ENCODE measurements at places on chromosomes 11 and 22.

DNA sequence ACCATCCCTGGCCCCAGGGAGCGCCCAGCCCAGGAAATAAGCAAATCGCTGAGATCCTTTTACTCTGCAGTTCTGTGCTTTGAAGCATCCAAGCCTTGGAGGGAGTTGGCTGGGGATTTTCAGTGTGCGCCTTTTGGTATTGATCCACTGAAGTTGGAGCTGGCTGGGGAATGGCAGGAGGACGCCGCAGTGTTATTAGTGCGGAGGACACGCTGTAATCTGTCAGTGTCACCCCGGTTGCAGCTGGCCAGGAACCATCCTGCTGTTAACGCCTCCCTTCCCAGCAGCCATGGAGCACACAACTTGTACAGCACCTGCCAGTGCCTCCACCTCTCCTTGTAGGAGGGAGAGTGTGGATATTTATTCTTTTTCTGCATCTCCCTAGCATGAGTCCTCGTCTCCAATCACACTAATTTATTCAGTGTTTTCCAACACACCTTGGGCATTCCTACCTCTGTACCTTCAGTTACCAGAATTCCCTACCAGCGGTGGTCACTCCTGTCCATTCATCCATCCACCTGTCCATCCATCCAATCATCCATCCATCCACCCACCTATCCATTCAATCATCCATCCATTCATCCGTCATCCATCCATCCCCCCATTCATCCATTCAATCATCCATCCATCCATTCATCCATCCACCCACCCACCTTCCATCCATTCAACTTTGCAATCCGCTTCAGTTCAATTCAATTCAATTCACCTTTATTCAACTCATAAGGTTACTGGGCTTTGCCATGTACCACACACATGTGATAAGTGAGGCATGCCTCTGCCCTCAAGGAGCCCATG, 21.9 kb upstream of the EIF3D start:
- DNase-seq = no peak

DNA sequence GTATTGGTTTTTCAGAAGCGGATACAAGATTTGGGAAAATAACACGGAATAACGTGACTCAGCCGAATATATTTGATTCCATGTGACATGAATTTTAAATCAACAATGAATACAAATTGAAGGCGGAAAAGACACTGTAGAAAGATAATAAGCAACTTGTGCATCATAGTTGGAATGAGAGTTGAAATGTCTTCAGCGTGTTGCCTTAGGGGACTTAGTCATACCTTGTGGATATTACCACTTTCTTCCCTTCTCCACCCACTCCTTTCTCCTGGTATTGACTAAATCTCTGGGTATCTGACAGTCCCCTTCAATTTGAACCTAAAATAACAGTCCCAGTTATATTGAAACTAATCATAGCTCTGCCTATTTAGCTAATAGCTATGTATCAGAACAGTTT, 2373.1 kb upstream of the RAG2 start:
- DNase-seq = no peak

GRCh38 chr11:67178878-67179277, 59.8 kb downstream of the KDM2A start:
- no peak for DNase-seq

DNA sequence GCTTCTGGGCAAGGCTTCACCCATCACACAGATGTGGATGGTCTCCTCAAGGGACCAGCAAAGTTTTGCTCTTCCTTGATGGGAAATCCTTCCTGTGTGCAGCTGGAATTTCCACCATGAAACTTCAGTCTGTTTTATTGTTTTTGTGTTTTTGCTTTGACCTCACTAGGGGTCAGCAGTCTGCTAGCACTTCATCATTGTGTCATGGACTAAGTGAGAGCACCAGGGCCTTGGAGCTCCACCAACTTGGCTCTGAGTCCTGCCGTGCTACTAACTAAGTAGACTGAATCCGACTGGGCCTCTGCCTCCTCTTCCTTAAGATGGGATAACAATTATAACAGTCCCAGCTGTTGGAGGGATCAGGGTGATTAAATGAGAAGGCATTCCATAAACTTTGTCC, 305.8 kb upstream of the NCAM1 start:
- peak; percentile 68 for DNase-seq

- DNase-seq = no peak
Measured at GRCh38 chr22:29541845-29542244, 11.7 kb downstream of the THOC5 start.

DNA sequence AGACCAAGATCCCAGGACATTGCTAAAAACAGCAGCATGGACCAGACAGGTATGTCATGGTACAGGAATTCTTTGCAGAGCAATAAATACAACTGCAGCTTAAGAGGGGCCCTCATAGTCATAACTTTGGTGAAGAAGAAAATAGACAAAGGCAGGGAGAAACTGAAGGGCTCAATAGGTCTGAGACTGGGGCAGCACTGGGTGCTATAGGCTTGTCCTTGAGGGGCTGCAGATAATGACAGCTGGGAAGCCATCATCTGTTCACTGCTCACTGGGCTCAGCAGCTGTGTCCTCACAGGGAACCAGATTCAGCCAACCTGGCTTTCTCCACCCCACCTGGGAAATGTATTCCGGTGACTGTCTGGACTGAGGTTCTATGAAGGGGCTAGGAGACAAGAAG, 68.4 kb downstream of the ZNF280B start:
- no peak for DNase-seq

GRCh38 chr11:15119826-15120225, 5.1 kb downstream of the INSC start:
- no peak for DNase-seq

DNA sequence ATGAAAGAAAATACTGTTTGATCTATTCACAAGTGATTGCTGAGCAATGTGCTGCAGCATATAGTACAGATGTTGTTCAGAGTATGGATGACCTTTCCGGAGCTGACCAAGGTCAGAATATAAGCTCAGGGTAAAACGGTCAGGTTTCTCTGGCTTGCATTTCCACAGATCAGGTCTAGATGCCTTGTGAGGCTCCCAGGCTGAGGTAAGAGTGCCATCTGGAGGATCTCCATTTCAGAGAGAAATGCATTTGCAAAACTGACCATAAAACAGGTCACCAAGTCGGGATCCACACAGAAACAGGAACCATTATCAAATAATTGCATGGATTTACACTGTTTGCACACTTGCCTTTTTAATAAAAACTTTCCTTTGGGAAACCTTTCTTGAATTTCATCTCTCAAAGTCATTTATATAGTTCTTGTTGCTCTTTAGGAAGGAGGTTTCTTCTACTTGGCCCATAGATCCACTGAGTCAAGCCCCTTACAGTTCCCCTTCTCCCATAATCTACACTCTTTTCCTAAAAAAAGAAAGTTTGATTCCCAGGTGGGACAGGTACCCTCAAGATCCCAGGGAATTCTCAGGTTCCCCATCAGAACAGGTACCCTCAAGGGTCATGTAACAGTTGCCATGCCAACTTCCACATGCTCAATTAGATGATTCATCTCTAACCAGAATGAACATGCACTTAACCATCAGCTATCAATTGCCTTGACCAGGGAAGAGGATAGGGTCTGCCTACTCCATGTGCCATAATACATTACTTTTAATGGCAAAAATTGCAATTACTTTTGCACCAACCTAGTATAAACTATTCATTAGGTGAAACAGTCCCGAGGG, 25.0 kb upstream of the TMPRSS5 start:
- DNase-seq = no peak

DNA sequence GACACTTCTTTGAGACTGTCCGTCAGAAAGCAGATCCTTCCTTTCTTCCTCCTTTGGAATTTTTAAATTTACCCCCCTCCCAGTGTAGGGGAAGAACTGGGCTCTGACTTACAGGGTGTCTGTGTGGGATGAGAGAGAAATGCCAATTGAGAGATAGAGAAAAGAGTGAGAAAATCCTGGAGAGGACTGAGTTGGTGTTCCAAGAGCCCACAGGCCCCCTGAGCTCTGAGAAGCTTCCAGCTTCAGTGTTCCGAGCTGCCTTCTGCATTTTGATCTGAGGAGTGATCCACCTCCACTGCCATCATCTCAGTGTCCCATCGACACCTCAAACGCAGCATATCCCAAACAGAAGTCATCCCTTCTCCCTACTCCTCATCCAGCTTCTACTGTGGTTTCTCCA, 70.7 kb upstream of the GRK3 start:
- DNase-seq = no peak

DNA sequence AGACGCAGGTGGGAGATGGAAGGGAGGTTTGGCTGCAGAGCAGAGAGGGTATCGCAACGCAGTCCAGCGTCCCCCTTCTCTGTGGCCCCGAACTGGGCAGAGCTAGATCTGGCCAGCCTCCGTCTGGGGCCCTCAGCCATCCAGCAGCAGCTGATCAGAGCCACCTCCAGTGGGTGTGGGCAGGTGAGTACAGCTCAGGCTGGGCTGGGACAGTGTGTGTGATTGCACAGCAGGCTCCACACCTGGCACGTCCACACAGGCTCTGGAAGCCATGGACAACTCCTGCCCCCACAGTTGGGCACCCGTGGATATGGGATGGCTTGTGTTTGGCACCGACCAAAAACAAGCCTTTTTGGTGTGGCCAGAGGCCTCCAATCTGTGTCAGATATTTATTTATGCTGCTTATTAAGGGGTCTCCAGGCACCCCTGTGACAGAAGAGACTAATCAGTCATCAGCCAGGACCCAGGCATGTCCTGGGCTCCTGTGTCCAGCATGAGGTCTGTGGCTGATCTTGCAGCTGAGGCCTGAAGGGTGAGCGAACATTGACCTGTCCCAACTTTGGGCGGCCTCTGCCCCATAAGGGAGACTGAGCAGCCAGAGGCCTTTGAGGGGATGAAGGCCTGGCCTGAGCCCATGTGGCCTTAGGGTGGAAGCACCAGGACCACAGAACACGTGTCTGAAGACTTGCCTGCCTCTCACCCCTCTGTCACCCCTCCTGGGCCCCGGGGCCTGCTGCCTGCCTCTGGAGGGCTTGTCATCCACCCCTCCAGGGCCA, 18.6 kb downstream of the POLR3H start:
- no peak for DNase-seq

DNA sequence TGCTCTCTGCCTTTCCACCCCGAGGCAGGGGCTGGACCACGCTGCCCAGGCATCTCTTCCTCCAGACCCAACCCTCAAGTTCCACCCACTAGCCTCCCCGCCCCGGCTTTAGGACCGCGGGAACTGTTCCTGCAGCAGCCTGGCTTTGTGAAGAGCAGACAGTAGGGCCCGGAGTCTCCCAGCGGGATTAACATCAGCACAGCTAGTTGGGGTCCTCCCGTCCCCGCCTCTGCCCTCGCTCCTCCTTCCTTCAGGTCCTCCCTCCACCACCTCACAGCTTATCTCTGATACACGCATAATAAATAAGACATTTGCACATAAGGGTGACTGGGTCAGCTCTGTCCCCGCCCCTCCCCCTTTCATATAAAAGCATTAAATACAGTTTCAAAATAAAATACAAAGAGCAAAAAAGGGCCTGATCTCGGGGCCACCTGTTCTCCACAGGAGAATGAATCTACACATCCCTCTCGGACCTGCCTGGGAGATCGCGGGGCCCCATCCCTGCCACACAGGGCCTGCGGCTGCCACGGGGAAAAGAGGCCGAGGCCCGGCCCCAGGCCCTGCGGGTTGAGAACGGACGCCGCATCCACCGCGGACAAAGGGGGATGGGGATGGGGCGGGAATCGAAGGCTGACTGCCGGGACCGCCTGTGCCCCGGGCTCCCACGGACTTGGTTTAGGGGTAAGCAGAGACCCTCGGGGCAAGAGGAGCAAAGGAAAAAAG, 6.5 kb downstream of the ZFTA start:
- DNase-seq = no peak

DNA sequence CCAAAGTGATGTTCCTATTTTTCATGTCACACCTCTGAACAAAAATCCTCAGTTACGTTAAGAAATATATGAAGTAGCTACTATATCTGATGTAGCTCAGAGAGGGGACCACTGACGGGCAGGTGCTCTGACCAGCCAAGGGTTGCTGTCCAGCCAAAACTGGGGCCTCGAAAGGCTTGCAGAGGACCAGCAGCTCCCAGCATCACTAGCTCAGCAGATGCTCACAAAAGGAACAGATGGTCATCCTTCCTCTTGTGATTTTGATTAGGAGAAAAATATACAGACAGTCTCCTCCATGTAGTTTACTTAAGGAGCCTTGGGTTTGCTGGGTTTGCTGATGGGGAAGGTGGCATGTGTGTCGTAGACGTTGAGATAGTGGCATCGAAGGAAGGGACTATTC, 374.6 kb upstream of the B3GAT1 start:
- DNase-seq = no peak

DNA sequence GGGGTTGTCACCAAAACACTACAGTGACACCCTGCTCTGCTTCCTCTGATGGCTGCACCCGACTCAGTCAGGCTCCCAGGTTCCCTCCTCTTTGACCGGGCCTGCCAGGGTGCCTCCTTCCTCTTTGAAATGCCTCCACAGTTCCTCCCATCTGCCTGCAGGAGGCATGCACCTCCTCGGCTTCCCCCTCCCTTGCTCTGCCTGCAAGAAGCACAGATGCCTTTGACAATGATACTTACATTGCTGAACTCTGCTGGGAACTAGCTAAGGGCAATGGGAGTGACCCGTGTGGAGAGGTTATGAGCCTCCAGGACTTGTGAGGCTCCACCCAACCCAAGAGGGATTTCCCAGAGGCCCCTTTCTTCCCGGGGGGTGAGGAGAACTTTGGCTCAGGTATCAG, 674.1 kb downstream of the OPCML start:
- DNase-seq = no peak

Measured in NCI-H446 treated with DMSO at 0.1 percent for 48 hours (cell line).